Stomach (tissue), 19 donors: ENCODE measurements at places on chromosomes 2 and 18. TPM values are rescaled to one million over a fixed set of nuclear protein-coding genes. Genes with fewer than 3 reads are reported as not detected.

The SGO2 gene
- 0.58 TPM for total RNA-seq

The LAMA1 gene
- not detected for total RNA-seq

The EVA1A gene
- not detected for total RNA-seq

The SGPP2 gene
- total RNA-seq, result 27.4 TPM

The C1QL2 gene
- total RNA-seq, result not detected

The TRIM54 gene
- total RNA-seq, result 0.87 TPM

The NPHP1 gene
- not detected for total RNA-seq

The MBOAT2 gene
- 60.7 TPM for total RNA-seq

The GPAT2 gene
- total RNA-seq, result 13.6 TPM

The LDAH gene
- 13.3 TPM for total RNA-seq

The CIB4 gene
- total RNA-seq, result not detected

The PUS10 gene
- 1.8 TPM for total RNA-seq

The NEB gene
- 0.72 TPM for total RNA-seq

The TUBB8B gene
- not detected for total RNA-seq

The UGT1A4 gene
- total RNA-seq, result 0.73 TPM

The ERFE gene
- not detected for total RNA-seq

The IL36B gene
- not detected for total RNA-seq

The RBM44 gene
- under 0.01 TPM for total RNA-seq
